ENCODE measurements at places on chromosomes 5 and 9.

DNA sequence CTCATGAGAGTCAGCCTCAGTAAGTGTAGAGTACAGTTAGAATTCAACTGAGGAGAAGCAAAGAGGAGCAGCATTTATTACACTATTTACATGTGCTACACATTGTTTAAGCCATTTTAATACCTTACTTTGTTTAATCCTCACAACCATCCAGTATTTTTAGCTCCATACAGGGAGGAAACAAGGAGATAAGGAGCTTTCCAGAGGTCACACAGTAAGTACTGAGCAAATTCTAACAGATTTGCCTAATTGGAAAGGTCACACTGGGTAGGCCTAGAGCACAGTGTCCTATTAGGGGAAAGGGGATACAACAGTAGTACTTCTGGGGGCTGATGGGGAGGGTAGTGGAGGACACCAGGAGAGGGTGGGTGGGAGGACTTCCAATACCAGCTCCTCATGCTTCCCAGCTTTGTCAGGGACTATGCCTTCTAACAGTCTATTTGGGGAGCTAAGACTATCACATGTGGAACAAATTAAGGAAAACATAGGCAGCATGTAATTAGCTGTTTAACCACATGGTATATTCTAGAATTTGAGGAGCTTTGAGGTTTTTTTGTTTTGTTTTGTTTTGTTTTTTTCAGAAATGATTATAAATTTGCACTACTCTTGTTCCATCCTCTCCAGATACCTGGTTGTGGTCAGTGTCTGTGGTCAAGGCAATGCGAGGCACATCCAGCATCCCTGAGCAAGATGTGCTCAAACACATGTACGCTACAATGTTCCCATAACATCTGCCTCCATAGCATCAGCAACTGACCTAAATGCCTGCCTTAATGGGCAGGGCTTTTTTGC lies 96.0 kb upstream of the SLC12A2 start:
- DNase-seq: no peak

DNA sequence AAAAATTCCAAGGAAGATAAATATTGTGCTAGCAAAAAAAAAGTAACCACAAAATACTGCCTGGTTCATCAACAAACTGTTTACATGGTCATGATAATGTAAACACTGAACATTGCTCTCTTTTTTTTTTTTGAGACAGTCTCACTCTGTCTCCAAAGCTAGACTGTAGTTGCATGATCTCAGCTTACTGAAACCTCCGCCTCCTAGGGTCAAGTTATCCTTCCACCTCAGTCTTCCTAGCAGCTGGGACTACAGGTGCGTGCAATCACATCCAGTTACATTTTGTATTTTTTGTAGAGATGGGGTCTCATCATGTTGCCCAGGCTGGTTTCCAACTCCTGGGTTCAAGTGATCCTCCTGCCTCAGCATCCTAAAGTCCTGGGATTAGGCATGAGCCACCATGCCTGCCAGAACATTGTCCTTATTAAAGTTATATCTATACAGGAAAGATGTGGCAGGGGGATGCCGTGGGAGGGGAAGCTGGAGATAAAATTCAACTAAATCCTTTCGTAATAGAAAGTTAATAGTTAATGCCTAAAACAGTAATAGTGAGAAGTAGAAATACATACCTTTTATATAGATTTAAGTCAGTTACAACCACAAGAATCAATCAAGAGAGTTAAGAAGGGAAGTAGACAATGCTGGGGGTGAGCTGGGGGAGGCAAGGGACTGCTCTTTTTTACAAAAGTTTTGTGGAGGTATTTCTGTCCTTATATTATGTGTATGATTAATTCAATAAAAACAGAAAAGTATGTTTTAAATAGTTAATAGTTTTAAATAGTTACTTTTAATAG lies 52.3 kb downstream of the RGMB start:
- no peak for DNase-seq

GRCh38 chr5:174287761-174288160 lies 242.3 kb downstream of the NSG2 start:
- no peak for DNase-seq

- DNase-seq: no peak
These were observed 367.5 kb downstream of the DEPDC1B start for GRCh38 chr5:60332244-60333004.

- DNase-seq: no peak
These were observed 130.9 kb upstream of the NUDT12 start for GRCh38 chr5:103693517-103693916.

GRCh38 chr5:7372399-7372798 lies 23.5 kb upstream of the ADCY2 start:
- no peak for DNase-seq

DNA sequence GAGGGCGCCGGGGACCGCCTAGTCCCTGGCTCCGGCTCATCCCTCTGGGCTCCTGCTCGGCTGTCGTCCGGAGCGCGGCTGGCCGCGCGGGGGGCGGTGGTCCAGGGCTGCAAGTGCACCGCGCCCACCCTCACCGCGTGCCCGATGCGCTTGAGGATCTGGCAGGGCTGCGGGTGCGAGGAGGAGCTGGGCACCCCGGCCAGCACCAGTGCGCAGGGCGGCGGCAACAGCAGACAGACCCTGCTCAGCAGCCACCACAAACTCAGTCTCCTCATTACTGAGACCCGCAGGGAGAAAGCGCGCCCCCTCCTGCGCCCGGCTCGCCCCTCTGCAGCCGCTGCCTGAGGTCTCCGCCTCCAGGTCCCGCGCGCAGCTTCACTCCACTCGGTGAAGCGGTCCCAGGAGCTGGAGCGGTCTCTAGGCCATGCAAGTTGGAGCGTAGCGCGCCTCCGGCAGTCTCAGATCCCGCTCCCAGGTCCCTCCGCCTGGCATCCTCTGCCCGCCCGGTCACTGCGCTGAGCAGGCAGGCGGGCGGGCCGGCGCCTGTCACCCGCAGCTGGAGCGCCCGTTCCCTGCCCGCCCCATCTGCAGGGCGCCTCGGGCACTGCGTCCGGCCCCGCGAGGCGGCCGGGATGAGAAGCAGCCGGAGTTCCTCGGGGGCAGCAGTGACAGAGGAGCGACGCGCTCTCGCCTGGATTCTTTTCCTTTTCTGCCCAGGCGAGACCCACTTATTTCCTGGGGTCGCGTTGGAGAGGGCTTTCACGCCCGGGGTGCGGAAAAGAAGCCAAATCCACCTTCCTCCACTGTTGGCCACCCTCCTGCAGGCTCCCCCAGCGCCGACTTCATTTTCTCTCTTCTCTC lies 512 bp downstream of the GRIN3A start:
- no peak for DNase-seq

- no peak for DNase-seq
These were observed 17.0 kb downstream of the GRXCR2 start for GRCh38 chr5:145855763-145856267.

- DNase-seq: no peak
These were observed 125.9 kb downstream of the GADD45G start for GRCh38 chr9:89730715-89731114.

DNA sequence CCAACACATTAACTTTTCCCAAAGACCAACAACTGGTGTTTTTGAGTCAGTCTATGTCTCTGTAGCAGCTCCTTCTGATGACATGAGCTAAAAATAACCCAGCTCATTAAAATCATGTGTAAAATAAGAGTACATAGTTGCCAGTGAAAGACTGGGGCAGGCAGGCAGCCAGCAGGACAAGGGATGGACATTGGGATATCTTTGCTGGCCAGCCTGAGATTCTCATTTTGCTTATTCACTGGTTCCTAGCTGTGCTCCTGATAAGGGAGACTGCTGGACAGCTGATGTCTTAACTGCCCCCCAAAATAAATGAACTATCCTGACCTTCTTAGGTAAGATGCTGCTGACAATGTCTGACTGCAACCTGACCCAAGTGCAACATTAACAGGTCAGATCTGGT lies 33.9 kb downstream of the EPB41L4B start:
- DNase-seq: no peak

DNA sequence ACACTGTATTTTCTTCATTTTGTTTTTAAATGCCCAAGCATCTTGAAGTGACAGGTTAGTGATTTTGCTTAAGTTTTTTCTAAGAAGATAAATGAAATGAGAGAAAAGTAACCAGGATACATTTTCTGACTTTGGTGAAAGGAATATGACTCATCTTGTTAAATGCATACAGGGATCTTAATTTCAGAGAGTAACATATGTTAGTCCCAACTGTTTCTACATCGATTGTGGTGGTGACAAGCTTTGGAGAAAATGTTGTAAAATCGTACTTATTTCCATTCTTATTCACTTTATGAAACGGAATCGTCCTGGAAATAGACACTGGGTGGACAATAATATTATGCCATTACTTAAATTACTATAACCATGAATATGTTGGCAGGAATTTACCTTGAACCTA lies 107.5 kb downstream of the KCNN2 start:
- no peak for DNase-seq

DNA sequence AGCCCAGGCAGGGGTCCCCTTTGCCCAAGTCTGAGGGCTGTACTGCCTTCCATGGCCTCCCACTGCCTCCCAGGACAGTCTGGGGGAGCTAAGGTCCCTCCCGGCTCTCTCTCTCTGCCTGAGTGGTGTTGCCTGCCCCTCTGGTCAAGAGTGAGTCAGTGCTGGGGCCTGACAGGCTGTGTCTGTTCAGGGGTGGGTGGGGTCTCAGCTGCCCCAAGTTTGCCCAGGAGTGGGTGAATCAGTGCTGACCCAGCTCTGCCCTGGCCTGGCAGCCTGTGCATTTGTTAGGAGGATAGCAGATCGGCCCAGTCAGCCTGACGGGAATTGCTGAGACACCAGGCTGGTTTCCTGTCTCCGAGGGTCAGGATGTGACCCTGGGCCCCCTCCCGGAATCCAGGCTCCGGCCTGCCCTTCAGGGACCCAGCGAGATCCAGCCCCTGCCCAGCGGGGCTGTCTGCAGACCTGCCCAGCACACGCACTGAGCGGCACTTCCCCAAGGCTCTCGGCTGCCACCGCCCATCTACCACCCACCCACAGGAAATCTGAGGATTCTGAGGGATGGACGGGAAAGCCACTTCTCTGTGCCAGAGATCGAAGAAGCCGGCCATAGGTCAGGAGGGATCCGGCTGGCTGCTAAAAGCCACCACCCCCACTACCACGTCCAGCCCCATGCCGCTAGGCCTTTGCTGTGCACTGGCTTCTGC lies 15.9 kb downstream of the ENG start:
- DNase-seq: no peak

DNA sequence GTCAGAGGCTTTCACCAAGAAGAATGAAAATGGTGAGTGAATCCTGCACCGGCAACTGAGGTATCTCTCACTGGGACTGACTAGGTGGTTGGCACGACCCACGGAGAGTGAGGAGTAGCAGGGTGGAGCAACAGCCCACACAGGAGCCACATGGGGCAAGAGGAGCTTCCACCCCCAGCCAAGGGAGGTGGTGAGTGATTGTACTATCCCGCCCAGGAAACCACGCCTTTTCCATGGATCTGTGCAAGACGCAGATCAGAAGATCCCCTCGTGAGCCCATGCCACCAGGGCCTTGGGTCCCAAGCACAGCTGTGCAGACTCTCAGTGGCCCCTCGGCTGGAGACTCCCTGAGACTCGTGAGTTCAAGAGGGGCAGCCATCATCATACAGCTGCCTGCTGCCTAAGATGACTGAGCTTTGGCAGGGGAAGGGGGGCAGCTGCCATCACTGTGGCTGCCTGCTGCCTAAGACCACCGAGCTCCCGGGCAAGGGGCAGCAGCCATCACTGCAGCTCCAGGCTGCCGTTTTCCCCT lies 229.5 kb downstream of the AP3B1 start:
- no peak for DNase-seq

- peak; percentile 14 for DNase-seq
These were observed 57.1 kb downstream of the BARX1 start for GRCh38 chr9:93898026-93898425.

DNA sequence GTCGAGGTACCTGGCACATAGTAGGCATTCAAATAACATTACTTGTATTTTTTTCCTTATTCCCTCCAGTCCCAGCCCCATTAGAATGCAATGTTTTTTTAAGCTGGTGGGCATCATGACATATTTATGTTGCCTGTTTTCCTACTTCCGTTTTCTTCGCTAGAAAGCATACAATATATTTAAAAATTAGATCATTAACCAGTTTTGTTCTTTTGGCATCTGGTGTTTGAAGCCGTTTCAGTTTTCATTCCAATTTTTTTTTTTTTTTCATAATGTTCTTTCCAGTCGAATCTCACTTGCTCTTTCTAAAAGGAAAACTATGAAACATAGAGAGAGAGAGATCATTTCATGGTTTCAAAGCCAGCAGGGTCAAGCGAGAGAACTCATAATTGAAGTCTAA lies 228.3 kb upstream of the C9orf72 start:
- DNase-seq: no peak

DNA sequence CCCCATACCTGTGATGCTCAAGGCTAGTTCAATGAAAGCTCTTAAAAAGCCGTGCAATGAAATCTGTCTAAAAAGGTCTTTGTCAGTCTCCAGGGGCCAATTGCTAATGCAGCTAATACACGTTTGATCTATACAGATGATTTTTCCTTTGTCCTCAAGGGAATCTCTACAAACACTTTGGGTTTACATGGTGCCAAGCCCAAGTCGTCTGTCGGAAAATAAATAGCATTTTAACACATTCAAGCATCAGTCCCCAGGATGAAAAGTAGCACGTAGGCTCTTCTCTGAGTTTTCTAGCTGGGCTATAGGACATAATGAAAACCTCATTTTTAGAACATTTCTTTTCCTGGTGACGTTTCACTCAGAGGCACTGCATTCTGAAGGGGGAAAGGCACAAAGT lies 477.4 kb upstream of the WWC1 start:
- no peak for DNase-seq

- no peak for DNase-seq
These were observed 20.1 kb downstream of the ZNF462 start for GRCh38 chr9:106883030-106883429.

- DNase-seq: no peak
These were observed 171.4 kb downstream of the GRIA1 start for GRCh38 chr5:153661897-153662296.

DNA sequence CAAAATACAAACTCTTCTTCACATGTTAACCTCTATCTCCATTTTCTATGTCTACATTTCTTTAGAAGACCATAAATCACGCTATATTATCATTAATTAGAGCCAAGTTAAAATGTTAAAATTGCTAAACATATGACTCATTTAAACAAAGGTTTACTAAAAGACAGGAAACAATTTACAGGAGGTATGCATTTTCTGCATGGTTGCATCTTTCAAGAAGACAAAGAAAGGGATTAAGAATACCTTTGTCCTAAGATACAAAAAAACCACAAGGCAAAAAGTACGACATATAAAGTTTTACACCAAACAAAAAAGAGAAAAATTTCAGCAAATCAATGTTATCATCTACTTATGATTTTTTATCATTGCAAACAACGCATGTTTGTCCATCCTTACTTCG lies 324.4 kb downstream of the PDE4D start:
- DNase-seq: no peak

GRCh38 chr5:102589661-102590060 lies 90.9 kb upstream of the SLCO6A1 start:
- no peak for DNase-seq

DNA sequence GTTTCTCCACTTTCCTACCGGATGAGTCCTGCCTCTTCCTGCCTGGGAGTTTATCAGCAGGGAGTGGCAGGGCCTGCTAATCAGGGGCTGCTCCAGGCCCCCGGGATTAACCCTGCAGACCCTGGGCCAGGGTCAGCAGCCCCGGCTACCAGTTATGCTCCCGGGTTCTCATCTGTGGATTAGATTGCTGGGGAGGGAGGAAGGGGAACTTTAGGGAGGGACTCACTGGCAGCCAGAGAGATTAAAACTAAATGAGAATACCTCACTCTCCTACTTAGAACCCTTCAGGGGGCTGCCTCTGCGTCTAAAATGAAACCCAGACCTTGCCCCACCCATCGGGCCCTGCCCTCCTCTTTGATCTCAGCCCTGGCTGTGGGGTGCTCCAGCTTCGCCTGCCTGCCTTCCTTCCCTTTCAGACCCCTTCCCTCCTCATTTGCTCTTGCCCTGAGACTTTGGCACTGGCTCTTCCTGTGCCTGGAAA lies 130.5 kb upstream of the HAND1 start:
- DNase-seq: no peak

- no peak for DNase-seq
These were observed 28.9 kb downstream of the MAN2A1 start for GRCh38 chr5:109718632-109719031.
